Muscle of arm (tissue), 14 donors: ENCODE measurements at places on chromosomes 1 and 21.

DNA sequence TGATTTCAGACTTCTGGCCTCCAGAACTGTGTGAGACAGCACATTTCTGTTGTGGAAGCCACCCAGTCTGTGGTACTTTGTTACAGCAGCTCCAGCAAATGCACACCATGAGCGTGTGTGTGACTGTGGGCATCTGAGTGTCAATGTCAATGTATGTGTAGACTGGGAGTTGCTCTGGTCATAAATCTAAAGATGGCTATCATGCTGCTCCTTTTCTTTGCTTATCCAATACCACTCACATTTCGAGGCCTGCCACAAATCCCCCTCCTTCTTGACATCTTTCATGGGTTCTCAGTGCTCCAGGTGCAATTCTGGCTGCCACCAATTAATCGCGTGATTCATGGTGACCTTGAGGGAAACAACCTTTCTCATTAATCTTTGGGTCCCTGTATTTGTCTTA, 141.2 kb downstream of the RWDD3 start:
- no peak for DNase-seq

DNA sequence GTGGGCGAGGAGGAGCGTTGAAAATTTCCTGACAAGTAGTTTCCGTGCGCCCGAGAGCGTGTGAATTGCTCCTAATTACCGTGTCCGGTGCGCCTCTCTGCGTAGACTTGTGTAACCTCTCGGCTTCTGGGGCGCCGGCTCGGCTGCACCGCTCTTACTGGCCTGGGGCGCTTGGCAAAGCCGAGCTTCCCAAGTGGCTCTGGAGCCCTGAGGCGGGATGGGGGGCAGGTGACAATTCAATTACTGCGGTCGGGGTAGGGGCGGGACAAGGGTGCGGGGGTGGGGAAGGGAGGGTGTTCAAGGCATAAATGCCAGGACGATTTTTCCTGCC, 392 bp upstream of the DMRTA2 start:
- DNase-seq, result no peak

- DNase-seq, result no peak
These were observed 90.5 kb upstream of the JUN start for GRCh38 chr1:58874342-58874741.

DNA sequence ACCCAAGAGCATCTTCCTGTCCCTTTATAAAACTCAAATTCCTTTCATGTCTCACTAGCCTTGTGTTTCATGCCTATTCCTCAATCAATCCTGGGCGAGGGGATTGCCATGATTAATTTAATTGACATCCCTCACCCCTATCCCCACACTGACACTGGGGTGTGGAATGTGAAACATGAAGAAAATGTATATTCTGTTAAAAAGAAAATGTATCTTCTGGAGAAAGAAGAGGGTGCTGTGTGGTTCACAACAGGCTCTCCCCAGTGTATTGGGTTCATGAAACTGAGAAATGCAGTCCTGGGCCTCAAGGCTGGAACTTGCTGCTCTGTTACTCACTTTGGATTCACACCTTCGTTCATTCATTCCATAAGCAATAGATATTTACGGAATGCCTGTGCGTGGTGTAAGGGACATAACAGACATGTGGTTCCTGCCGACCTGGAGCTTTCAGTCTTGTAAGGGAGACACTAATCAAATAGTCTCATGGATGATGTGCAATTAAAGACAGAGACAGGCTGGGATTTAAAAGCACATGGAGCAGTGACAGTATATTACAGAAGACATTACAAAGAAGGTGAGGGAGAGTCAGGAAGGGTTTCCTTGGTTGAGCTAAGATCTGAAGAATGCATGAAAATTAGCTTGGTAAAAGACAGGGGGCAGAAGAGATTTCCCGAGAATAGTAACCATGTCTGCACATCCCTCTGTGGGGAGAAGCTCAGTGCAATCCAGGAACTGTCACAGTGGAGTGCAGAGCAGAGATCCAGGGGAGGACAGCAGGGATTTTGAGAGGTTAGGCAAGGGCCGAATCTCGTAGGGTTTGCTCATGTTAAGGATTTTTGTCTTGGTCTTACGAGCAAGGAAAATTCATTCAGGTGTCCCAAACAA, 32.1 kb downstream of the SERTAD4 start:
- no peak for DNase-seq

- no peak for DNase-seq
These were observed 90.7 kb downstream of the ZNF281 start for GRCh38 chr1:200319148-200319547.

DNA sequence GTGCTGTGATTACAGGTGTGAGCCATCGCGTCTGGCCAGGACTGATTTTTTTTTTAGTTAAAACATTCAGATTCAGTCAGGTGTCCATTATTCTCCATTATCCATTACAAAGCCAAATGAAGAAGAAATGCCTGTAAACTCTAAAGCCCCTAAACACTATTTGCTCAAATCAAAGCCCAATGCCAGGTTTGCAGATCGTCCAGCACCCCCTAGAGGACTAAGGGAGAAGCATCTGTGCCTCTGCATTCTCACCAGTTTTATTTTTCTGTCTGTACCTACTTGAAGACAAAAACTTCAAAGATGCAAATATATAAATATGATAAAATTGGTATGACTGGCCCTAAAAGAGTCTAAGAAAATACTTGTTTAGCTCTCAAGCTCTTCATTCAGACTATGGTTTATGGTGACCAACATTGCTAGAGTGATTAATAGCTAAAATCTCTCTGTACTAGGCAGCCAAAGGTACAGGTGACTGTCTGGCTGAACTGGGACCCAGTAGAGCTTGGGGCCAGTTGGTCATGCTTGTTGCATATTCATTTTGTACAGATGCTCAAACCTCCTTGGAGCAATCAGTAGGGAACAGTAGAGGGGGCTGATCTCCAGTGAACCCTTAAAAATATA, 138.4 kb downstream of the SYT2 start:
- DNase-seq, result no peak

DNA sequence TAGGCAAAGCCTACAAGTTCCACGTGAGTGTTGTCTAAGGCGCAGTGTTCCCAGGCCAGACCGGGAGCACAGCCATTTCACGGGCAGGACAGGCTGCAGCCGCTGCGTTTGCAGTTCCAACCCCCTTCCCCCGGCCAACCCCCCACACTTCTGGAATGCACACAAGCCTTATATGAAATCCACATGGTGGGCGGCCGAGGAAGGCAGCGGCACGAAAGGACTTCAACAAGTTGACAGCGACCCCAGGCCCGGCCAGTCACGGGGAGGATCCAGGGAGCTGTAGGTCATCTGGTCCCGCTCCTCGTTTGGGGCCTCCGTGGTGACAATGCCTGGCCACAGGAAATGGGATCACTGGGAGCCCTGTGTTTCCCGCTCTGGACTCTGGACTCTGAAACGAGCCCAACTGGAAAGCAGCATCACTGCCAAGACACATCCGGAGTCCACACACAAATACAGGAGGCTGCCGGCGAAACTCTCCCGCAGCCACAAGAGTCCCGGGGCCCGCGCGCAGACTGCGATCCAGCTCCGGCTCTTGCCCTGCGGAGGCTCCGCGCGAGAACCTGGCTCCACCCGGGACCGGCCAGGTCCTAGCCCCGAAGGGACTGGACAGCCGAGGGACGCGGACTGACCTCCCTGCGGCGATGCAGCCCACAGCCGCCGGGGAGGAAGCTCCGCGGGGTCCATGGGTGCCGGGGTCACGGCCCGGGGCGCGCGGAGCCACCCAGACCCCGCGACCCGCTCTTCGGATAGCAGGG, 794 bp downstream of the NID1 start:
- DNase-seq, result peak; percentile 85

- DNase-seq, result no peak
These were observed 34.0 kb downstream of the GLIS1 start for GRCh38 chr1:53704804-53705445.

GRCh38 chr1:234774971-234775370, 165.0 kb upstream of the IRF2BP2 start:
- DNase-seq, result no peak

- DNase-seq, result no peak
These were observed 35.6 kb downstream of the HSPG2 start for GRCh38 chr1:21901473-21901847.
